NCI-H1417 treated with DMSO at 0.1 percent for 48 hours (cell line): ENCODE measurements at places on chromosomes 6 and 20.
A peak's percentile ranks its signal among the peaks of the same experiment; 100 is the strongest.

DNA sequence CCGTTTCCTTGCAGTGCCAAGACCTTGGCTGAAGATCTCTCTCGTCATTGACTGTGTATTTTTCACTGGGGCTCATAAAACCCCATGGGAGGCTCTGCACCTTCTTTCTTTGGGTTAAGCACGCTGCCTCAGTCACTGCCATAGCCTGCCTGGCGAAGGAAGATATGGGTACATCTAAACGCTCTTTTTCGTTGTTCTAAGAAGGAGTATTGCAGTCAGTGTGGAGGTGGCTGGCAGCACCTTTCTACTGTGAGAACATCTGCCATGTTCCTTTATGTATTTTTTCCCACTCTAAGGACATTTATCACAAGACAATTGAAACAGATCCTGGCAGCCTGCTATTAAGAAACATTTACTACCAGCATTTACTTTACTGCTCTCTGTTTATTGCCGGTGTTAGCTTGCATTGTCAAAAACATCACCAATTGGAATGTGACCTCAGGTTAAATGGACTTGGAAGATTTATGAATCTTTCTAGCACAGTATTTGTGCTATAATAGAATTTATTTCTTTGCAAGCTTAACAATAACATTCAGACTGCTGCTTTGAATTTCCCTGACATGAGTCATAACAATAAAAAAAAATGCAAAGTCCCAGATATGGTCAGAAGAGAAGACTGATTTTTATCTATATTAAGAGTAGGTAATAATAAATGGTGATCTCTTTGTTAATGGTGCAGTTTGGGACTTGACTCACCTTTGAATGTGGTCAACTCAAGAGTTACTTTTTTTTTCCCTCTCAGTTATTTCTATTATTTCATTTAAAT is 62.2 kb upstream of the CLDN20 start:
- peak; percentile 81 for DNase-seq

GRCh38 chr6:2861822-2862164 is 20.1 kb upstream of the SERPINB1 start:
- no peak for DNase-seq

DNA sequence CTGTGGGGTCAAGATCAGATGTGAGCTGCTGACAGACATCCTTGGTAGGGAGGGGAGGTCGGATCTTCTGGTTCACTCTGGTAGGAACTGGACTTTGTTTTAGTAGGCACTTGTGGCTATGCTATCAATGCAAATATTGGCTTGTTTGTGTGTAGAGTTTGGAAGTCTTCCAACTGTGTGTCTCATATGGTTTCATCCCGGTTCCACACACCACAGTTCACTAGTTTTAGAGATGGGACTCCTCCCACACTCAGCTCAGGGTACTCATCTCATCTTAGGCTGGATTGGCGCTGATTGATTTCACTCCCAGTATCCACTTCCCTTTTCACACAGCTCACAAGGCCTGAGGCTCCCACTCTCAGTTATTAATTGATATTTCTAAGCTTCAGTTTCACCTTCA is 161.3 kb downstream of the THBS2 start:
- DNase-seq, result no peak

GRCh38 chr6:102389994-102390393 is 996.5 kb downstream of the GRIK2 start:
- DNase-seq, result no peak

- no peak for DNase-seq
Measured at GRCh38 chr6:111673937-111674336, 68.3 kb upstream of the TRAF3IP2 start.

DNA sequence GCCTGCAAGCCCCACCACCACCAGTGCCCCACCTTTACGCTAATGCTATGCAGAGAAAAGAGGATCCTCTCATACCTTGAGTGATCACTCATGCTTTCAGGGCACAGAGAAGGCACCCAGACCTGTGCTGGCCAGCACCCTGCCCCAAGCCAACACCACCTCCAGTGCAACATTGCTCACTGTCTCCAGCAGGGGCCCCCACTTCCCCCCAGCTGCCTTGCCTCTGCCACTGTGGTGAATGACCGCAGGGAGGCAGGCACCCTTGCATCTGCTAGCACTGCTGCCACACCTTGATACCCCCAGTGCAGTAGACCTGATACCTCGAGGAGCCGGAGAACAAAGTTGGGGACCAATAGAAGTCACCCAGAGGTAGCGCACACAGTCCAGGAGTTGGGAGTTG is 139.2 kb upstream of the PLN start:
- DNase-seq, result no peak
